Kidney (tissue), 22 donors: ENCODE measurements at places on chromosomes 1 and 21. TPM values are rescaled to one million over a fixed set of nuclear protein-coding genes. Genes with fewer than 3 reads are reported as not detected.

- H3K27ac ChIP-seq = no peak overlapping the region
- no peak for DNase-seq
- H3K36me3 ChIP-seq = no peaks in the 10 kb centered on the region
- H3K4me3 ChIP-seq = no peak overlapping the region
Observed at GRCh38 chr1:184237588-184237987, 149.2 kb upstream of the C1orf21 start.

- no peaks in the 10 kb centered on the region for H3K27me3 ChIP-seq
- DNase-seq = no peak
- H3K4me3 ChIP-seq = no peak overlapping the region
- H3K27ac ChIP-seq = no peak overlapping the region
- no peaks in the 10 kb centered on the region for H3K36me3 ChIP-seq
Observed at GRCh38 chr1:18599086-18599485, 31.6 kb upstream of the PAX7 start.

- no peaks in the 10 kb centered on the region for H3K4me1 ChIP-seq
- peak; percentile 42 for DNase-seq
- H3K27ac ChIP-seq = no peak overlapping the region
- H3K27me3 ChIP-seq = no peaks in the 10 kb centered on the region
Observed at GRCh38 chr1:162726555-162726954, 63.9 kb upstream of the HSD17B7 start.

DNA sequence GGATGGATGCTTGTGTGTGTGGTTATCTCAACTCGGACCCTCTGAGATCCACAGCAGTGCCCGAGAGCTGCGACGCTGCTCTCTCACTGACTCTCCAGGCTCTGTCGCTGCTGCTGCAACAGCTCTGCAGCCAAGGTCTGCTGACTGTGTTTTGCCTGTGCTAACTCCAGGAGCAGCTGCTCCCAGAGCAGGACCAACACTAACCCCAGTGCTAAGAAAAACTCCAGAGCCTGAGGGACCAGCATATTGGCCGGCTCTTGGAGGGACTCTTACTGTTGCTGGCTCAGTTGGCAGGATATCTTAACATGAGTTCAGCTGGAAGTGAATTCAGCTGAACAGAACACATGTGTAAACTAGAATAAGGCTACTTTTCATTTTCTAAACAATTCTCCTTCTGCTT is 4.4 kb downstream of the LCE2C start:
- H3K4me3 ChIP-seq = no peak overlapping the region
- H3K27me3 ChIP-seq = no peaks in the 10 kb centered on the region
- peak; percentile 14 for DNase-seq
- H3K27ac ChIP-seq = no peak overlapping the region
- no peaks in the 10 kb centered on the region for H3K4me1 ChIP-seq

DNA sequence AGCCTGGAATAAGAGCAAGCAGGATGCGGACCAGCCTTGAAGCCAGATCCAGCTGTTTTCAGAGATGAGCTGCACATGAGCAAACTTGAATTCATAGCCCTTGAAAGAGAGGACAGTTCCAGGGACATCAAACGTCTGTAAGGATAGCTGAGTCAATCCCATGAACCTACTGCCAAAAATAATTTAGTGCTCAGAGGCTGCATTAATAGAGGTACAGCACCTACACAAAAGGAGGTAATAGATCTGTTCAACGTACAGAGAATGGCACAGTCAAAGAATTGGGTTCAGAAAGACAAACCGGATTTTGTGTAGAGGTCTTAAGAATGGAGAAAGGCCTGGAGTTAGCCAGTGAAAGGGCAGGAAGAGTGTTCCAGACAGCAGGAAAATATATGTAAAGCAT is 110.8 kb upstream of the ZC3H12A start:
- no peak overlapping the region for H3K27ac ChIP-seq
- H3K36me3 ChIP-seq = no peaks in the 10 kb centered on the region
- no peaks in the 10 kb centered on the region for H3K4me1 ChIP-seq
- H3K27me3 ChIP-seq = no peaks in the 10 kb centered on the region
- H3K4me3 ChIP-seq = no peak overlapping the region

- no peak overlapping the region for H3K27ac ChIP-seq
- H3K4me1 ChIP-seq = peaks cover 9% of the 10 kb centered on the region
- no peak overlapping the region for H3K4me3 ChIP-seq
- DNase-seq = peak; percentile 83
- H3K36me3 ChIP-seq = no peaks in the 10 kb centered on the region
- no peaks in the 10 kb centered on the region for H3K27me3 ChIP-seq
Observed at GRCh38 chr1:83508485-83509151, 490.3 kb downstream of the TTLL7 start.

PDZK1IP1 gene
- total RNA-seq = 245 TPM
